ENCODE measurements at places on chromosomes 1 and 21.

- no peak for ATAC-seq
Measured at GRCh38 chr1:43960798-43961197, 9.0 kb upstream of the DPH2 start.

DNA sequence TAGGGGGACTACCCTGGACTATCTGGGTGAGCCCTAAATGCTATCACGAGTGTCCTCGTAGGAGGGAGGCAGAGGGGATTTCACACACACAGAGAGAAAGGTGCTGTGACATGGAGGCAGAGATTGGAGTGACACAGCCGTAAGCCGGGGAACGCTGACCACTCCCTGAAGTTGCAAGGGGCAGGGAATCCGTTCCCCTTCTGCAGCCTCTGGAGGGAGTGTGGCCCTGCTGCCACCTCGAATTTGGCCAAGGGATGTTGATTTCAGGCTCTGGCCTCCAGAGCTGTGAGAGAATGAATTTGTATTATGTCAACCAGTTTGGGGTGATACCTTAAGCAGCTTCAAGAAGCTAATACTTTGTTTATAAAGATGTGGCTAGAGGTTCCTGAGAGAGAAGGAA lies 137.7 kb downstream of the ACTL8 start:
- ATAC-seq: no peak

DNA sequence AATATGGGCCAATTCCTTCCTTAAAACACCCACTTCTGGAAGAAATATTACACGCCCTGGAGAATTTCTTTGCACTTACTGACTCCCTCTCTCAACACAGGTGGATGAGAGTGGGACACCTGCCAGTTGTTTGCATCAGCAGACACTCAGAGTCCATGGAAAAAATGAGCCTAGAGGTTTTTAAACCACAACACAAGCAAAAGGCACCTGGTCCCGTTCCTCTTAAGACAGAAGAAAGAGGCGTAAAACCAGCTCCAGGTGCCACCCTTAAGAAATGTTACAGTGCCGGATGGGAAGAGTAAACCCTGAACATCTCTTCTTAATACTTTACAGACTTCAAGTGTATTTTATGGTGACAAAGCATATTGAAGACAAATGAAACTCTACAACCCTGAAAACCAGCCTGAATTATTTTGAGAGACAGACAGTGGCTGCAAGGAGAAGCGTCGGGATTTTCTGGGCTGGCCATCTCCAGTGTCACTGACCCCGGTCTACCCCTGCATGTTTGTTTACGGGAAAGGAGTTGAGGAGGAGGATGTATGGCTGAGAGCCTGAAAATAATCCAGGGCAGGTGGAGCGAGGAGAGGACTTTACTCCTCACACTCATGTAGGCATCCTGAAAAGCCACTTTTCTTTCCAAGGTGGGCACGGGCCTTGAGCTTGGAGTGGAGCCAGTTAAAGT lies 7.8 kb upstream of the RIPK4 start:
- no peak for ATAC-seq

GRCh38 chr1:47703981-47704596 lies 266.2 kb downstream of the FOXD2 start:
- ATAC-seq: no peak

DNA sequence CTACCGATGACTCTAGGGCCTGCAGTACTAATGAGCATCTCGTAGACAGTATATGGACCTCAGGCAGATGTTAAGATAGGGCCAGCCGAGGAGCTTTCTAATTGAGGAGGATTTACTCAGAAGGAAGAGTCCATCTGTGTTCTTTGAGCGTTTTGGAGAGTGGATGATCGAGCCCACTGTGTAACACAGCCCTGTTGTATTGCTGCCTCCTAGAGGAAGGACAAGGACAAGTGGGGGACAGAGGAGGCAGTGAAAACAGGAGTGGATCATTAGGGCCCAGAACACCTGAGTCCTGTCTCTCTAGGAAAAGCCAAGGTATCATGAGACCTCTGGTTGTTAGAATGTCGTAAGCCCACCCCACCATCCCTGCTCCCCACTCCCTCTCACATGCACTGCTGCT lies 62.9 kb downstream of the TBX19 start:
- no peak for ATAC-seq

GRCh38 chr1:204384636-204385352 lies 25.1 kb upstream of the PLEKHA6 start:
- no peak for ATAC-seq

DNA sequence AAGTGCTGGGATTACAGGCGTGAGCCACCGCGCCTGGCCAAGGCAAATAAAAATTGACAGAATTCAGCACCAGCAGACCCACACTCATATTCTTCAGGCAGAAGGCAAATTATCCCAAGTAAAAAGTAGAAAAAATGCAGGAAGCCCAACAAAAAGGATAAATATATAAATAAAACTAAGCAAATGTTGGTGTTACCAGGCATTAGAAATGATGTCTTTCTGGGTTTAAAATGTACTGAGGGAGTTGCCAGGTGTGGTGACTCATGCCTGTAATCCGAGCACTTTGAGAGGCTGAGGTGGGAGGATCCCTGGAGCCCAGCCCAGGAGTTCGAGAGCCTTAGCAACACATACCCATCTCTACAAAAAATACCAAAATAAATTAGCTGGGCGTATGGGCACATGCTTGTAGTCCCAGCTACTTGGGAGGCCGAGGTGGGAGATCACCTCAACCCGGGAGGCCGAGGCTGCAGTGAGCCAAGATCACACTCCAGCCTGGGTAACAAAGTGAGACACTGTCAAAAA lies 6.3 kb downstream of the INTS11 start:
- no peak for ATAC-seq

GRCh38 chr1:167880580-167881021 lies 33.3 kb downstream of the ADCY10 start:
- ATAC-seq: no peak

DNA sequence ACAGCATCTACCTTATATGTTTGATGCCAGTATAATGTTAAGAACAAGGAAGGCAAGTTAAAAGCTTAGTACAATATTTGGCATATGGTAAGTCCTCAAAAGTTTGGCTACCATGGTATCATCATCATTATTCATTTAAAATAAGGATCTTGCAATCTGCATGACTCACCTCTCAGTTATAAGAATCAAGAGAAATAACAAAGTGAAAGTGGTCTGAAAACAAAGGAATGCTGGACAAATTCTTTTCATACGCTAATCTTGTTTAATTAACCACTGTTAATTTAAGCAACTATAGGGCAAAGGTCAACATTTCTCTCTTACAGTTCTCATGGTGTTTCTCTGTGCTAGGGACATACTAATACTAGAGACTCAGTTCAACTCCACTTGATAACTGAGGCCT lies 13.0 kb upstream of the CLDN19 start:
- no peak for ATAC-seq

GRCh38 chr1:246283771-246284410 lies 223.2 kb downstream of the SMYD3 start:
- ATAC-seq: no peak

- no peak for ATAC-seq
Measured at GRCh38 chr1:241622669-241623068, 17.5 kb downstream of the CHML start.

DNA sequence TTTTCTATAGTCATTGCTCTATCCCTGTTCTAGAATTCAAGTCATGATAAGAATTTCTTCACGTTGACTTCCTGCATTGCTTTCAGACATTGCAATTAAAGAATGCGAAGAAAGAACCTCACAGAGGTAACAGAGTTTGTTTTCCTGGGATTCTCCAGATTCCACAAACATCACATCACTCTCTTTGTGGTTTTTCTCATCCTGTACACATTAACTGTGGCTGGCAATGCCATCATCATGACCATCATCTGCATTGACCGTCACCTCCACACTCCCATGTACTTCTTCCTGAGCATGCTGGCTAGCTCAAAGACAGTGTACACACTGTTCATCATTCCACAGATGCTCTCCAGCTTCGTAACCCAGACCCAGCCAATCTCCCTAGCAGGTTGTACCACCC lies 10.6 kb downstream of the APCS start:
- ATAC-seq: no peak

DNA sequence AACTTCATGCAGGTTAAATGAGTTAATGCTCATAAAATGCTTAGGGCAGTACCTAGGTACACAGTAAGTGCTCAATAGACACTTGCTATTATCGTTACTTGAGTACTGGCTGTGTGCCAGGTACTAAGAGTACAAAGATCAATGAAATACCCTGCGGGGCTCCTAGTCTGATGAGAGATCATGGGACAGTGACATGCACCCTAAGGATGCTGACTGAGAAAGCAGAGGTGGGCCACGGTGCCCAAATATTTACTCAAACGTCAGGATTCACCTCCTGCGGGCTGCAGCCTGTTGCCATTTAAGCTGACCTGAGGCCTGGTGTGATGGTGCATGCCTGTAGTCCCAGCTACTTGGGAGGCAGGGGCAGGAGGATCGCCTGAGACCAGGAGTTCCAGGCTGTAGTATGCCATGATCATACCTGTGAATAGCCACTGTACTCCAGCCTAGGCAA lies 19.8 kb upstream of the LUZP1 start:
- peak; percentile 13 for ATAC-seq

- no peak for ATAC-seq
Measured at GRCh38 chr1:100706856-100707255, 12.7 kb upstream of the VCAM1 start.

DNA sequence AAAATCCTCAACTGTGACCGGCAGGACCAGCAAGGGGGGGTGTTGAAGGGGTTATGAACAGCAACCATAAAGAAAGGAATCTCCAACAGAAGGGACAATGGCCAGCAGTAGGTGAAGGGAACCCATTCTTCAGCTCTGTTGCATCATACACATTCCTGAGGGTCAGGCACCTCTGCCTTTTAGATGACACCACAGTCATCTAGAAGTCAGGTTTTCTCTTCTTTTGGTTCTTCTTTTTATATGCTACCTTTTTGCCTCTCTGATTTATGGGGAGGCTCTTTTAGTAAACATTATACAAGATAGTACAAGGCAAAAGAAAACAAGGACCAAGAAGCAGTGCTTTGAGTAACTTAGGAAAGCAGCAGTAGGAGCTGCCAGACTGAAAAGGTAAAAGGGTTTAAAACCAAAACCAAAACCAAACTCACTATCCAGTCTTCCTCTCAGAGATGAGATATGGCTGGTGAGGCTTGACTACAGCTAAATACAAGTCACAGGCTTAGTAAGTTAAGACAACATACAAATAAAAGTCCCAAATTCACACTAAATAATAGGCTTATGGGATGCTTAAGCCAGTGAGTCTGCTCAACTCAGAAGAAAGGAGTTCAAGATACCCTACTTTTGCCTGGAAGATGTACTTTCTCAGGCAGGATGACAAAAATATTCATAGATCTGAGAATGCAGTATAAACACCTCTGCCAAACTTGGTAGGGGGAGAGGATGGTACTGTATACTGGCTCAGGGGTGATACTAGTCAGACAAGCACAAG lies 4.1 kb downstream of the TEX38 start:
- ATAC-seq: no peak

- no peak for ATAC-seq
Measured at GRCh38 chr1:102434421-102434820, 437.7 kb upstream of the OLFM3 start.

GRCh38 chr1:8343044-8343443 lies 25.1 kb downstream of the SLC45A1 start:
- no peak for ATAC-seq

DNA sequence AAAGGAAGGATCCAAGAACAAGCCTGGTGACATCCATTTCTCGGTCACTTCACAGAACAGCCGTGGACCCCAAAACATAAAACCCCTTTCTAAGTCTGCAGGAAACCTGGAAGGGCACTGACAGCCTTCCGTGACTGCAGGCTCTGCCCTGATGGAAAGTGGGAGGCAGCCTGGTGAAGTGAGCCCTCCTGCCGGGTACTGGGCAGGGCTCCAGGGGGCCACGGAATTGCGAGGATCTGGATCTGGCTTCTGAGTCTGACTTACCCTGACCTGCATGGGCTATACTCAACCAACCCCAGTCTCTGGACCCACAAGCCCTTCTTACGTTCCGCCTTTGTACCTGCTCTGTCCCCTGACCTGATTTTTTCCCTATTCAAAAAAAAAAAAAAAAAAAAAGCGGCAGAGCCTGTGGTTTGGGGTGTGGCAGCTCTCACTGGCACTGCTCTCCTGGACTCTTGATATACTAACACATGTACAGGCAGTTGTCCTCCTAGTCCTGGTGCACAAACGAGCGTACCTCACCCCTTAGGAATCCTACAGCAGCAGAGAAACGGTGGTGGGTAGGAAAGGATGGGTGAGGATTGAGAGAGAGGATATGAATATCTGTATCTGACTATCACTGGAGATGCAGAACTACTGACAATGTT lies 82.9 kb downstream of the BEND5 start:
- peak; percentile 28 for ATAC-seq

DNA sequence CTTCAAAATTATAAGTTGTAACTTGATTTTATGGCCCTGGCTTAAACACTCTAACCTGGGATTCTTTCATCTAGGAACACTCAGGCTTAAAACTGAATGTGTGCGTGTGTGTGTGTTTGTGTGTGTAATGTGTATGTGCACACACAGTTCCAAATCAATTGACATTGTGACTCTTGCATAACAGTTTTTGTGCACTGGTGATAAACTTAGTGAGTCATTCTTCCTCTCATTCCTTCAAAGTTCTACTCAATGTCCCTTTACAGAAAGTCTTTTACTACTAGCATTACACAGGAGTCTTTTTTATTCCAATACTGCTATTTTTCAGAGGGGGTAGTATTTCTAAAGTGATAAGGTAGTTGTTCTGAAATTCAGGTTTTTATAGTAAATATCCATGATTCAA lies 943.6 kb downstream of the KCNT2 start:
- ATAC-seq: peak; percentile 45

- no peak for ATAC-seq
Measured at GRCh38 chr1:93753791-93754763, 72.4 kb upstream of the BCAR3 start.
